ENCODE measurements at places on chromosomes 7 and 10.

DNA sequence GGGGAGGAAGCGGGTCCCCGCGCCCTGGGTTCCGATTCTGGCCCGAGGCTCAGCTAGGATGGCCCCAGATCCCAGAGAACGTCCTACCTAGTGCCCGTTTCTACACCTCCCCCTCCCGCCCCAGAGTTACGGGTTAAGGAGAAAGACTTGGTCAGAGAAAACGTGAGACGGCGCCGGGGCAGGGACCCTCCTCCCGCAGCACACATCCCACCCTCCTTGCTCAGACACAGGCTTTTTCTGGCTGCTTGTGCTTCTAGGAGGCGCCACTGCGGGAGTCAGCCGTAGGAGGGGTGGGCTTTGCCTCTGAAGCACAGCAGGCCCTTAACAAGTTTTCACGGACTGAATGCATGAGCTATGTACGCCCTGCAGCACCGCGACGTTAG, 104.9 kb upstream of the LEP start:
- DNase-seq: no peak

GRCh38 chr7:25861601-25862260, 290.3 kb upstream of the NFE2L3 start:
- DNase-seq: no peak

GRCh38 chr10:50309342-50309741, 58.0 kb upstream of the ASAH2 start:
- DNase-seq: no peak

DNA sequence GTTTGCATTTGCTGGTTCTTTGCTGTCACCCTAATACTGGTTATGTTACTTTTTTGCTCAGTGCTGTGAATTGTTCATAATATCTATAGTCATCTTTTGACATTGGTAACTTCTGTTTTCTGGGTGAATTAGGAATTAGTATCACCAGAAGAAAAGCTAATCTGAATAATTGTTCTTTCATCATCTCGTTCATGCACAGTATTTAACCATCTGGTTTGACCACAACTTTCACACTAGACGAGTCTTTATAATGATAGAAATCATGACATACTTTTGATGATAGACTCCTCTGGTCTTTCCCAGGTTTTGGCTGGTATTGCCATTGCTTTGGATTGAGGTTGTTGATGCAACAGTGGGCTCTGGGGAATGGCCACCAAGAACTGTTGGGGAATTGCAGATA, 25.1 kb downstream of the SGPL1 start:
- DNase-seq: no peak

Data from stimulated activated CD4-positive, alpha-beta T cell treated with anti-CD3 and anti-CD28 coated beads, TNF-alpha, amount 100 ng/mL, for 4 hours (primary cell).